ENCODE measurements at places on chromosomes 7 and 10.

DNA sequence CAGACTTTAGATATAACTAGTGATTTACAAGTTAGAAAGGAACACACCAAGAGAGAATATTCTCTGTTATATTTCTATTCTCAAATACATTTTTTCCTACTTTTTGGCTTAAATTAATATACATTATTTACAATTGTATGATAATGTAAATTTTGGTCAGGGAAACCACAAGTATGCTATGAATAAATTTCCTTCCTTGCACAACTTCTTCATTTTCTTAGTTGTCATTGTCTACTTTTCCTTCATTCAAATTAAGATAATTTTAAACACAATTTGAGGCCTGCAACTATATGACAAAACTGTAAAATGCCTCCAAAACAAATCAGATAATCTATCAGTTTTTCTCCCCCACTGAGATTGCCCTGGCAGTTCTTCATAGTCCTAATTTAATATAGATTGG is 131.3 kb downstream of the CDK14 start:
- DNase-seq, result no peak

DNA sequence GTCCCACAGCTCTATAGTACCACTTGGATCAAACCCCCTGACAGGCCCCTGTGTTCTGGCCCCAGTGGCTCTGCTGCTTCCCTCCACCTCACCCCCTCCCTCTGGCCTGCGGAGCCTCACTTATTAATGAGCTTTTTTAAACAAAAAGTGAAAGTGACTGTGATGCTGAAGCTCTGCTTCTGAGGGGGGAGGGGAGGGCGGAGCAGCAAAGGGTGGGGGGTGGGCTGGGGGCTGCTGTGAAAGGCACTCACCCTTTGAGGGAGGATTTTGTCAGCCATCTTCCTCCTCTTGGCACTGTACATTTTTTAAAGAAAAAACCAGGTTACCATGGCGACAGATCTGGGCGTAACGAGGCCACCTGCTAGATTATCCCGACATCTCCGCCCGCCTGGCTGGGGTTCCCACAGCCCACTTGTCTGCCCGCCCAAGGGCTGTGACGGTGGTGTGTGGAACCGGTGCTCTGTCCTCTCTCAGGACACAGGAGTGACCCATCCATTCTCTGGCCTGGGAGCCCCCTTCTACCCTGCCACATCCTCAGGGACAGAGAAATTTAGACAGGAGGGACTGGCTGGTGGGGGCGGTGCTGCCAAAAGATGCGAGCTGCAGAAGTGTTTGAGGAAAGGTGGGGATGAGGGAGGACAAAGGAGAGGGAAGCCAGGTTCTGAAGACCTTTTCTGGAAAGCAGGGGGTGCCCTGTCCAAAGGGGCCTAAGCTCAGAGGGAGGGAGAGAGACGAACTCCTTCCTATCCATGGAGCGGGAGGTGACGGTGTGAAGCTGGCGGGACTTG is 4.9 kb downstream of the SMARCD3 start:
- no peak for DNase-seq

GRCh38 chr7:30684351-30684750 is 2.1 kb upstream of the CRHR2 start:
- no peak for DNase-seq

DNA sequence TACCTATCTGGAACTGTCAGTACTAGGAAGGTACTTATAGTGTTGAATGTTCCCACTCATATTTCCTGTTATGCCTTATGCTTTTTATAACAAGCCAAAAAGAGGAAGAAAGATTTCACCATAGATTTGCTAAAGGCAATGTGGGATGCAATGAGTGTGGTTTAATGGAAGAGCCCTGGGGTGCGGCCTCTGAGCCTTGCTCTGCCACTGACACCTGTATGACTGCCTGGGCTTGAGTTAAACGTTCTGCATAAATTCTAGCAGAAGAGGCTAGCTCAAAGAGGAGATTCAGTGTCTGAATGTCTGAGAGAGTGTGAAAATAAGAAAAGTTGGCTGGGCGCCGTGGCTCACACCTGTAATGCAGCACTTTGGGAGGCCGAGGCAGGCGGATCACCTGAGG is 143.8 kb downstream of the TPST1 start:
- no peak for DNase-seq

- DNase-seq, result no peak
Measured at GRCh38 chr10:114486938-114487814, 82.9 kb upstream of the AFAP1L2 start.

GRCh38 chr10:3401491-3401938 is 228.9 kb upstream of the PITRM1 start:
- no peak for DNase-seq

DNA sequence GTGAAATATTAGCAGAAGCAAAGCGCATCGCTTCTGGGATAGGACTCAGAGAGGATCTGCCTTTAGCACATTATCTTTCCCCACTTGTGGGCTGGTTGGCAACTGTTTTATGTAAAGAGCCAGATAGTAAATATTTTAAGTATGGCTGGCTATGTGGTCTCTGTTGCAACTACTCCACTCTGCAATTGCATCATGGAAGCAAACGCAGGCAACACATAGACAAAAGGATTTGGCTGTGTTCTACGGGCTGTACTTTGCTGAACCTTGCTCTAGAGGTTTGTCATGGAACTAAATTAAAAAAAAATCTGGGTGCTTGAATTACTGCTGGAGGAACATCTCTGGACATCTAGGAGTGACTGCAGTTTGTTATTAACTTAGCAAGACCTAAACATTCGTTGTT is 307.8 kb upstream of the TPK1 start:
- DNase-seq, result no peak

GRCh38 chr7:44313016-44313415 is 12.4 kb downstream of the CAMK2B start:
- DNase-seq, result peak; percentile 30

GRCh38 chr7:34069676-34070075 is 164.3 kb downstream of the BMPER start:
- DNase-seq, result no peak

DNA sequence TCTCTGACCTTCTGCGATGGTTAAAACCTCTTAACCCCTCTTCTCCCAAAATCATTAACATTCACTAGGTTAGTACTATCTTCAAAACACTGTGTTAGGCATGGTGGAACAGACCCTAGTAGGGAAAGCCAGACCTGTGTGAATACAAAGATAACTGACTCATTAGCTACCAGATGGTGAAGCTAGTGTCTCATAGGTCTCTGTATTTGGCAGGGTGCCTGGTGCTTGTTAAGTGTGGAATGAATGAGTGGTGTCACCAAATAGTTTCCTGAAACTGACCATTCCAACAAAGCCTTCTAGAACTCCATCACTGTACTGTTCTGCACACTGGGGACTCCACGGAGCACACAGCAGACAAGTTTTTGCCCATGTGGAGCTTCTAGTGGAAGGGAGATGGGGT is 27.7 kb upstream of the TM9SF3 start:
- peak; percentile 8 for DNase-seq

DNA sequence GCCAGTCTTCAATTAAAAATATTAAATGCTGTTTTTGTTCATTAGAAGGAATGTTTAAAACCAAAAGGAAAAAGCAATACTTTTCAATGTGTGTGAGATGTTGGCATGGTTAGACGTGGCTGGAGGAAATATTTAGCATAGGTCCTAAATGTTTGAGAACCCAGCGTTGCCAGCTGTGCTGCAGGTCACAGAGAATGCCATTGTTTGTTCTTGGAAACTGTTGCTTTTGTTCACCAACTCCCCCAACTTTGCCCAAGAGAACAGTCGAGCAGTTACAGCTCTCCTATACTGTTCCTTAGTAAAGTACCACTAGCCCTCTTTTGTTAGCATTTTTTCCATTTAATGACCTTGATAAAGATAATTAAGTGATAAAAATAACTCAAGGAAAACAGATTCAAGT is 44.5 kb upstream of the ELMO1 start:
- no peak for DNase-seq

- no peak for DNase-seq
Measured at GRCh38 chr7:28979776-28980175, 21.6 kb upstream of the TRIL start.

GRCh38 chr7:2954433-2954853 is 89.2 kb downstream of the CARD11 start:
- DNase-seq, result peak; percentile 34

DNA sequence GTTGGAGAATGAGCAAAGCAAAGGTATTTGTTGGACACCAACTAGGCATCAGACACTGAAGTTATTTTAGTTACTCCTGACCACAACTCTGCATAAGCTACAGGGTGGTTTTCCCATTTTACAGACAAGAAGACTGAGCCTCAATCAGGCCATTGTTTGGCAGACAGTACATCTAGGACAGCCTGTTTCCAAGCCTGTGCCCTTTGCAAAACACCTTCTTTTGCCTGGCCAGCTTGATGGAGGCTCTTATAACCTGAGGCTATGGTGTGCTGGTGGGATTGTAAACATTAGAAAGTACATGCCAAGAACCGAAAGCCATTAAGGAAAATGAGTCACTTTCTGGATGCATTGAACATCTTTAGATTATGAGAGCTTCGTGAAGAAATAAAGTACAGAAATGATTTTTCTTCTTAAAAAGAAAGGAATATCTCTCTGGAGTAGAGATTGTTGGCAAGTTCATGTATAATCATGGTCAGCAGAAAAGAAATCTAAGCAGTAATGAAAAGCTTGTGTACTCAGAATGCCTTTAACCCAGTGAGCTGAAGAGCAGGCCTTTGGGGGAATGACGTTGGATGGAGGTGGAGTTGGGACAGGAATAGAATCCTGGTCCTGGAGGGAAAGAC is 140.6 kb downstream of the KIAA1217 start:
- DNase-seq, result no peak

- no peak for DNase-seq
Measured at GRCh38 chr10:33132626-33133025, 174.6 kb upstream of the ITGB1 start.

DNA sequence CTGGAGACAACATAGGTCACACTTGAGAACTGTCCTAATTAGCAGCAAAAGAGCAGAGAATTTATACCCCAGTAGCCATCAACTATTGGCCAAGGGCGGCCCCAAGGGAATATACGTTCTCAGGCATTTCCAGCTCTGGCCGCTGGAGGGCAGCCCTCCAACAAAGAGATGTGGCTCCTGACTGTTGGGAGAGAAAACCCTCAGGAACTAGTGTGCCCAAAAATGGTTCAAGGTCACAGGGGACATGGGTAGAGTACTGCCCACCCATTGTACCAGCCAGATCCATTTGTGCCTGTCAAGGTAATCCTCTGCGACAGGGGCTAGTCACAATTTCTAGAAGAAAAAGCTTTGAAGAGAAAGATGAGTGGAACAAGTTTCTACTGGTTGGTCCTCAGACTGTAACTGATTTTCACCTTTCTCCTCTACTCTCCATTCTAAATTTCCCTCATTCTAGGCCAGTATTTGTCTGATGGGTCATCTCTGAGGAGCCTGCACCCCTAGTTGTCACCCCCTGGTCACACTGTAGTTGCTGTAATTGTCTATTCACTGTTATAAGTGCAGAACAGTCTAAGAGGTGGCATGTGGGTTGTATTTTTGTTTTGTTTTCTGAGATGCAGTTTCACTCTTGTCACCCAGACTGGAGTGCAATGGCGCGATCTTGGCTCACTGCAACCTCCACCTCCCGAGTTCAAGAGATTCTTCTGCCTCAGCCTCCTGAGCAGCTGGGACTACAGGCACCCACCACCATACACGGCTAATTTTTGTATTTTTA is 14.7 kb upstream of the C7orf33 start:
- DNase-seq, result peak; percentile 75

DNA sequence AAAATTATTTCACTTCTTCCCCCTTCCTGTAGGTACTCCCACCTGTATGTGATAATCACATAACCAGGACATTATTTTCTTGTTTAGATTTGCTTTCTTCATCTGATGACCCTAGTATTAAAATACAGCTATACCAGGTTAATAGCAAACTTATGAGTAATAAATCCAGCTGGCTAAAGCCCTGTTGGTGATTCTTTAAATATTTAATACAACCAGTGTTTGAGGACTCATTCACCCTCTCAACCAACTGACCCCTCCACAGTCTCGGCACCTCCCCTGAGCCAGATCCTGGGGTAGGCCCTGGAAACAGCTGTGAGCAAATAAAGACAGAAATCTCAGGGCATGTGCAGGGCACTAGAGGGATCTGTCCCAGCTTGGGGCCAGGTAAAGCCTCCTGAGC is 58.5 kb downstream of the BLNK start:
- peak; percentile 44 for DNase-seq

- peak; percentile 100 for DNase-seq
Measured at GRCh38 chr7:112206238-112206990, at the start of the genes DOCK4 and ZNF277. TSS of gene DOCK4 (minus strand) at chr7:112206399. CDS start at chr7:112206138, 261 bp downstream. TSS of gene ZNF277 (plus strand) at chr7:112206695. CDS start at chr7:112206717, 22 bp downstream.

- DNase-seq, result no peak
Measured at GRCh38 chr10:15455456-15455855, 84.4 kb upstream of the FAM171A1 start.

- DNase-seq, result no peak
Measured at GRCh38 chr7:148773334-148773733, 74.6 kb downstream of the CUL1 start.

- no peak for DNase-seq
Measured at GRCh38 chr10:93815304-93816096, 57.8 kb downstream of the LGI1 start.

DNA sequence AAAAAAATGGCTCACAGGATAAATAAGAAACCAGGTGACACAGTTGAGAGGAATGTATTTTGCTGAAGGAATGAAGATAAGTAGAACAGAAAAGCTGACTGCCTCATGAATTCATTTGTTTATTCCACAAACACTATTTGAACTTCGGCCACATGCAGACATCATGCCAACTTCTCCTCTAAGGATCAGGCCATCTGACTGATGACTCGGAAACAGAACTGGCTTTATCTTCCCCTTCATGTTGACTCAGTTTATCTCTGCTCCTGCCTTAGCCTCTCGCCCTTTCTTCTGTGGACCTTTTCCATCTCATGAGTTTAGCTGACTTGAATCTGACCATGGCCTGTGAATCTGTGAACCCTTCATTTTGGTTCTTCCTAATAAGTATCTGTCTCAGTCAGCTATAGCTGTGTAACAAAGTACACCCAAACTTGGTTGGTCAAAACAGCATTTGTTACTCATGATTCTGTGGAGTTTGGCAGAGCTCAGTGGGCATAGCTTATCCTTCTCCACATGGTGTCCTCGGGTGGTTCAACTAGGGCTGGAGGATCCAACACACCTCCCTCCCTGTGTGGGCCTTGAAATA is 44.0 kb upstream of the GRID1 start:
- DNase-seq, result no peak

DNA sequence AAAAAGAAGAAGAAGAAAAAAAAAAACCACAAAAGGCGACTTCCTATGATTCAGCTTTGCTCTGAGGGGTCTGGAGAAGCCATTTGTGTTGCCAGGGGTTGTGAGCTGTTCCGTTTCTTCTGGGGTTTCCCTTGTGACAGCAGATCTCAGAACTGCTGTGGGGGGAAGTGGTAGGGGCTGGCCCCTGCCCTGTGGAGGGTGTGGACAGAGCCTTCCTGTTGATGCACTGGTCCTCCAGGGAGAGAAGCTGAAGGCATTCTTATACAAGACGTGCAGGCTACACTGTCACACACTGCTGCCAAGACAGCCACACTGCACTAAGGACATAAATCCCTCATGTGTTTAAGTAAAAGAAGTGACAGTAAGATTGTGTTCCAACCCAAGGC is 17.3 kb upstream of the CSGALNACT2 start:
- peak; percentile 56 for DNase-seq

- no peak for DNase-seq
Measured at GRCh38 chr7:151113344-151114150, 27.3 kb downstream of the AGAP3 start.

GRCh38 chr7:36606153-36606975 is 117.9 kb downstream of the AOAH start:
- no peak for DNase-seq

Measured in left forelimb (tissue), 1 donor.